ENCODE measurements at places on chromosomes 1 and 21.

- no peak for DNase-seq
These were observed 17.4 kb upstream of the GNG12 start for GRCh38 chr1:67850611-67851075.

DNA sequence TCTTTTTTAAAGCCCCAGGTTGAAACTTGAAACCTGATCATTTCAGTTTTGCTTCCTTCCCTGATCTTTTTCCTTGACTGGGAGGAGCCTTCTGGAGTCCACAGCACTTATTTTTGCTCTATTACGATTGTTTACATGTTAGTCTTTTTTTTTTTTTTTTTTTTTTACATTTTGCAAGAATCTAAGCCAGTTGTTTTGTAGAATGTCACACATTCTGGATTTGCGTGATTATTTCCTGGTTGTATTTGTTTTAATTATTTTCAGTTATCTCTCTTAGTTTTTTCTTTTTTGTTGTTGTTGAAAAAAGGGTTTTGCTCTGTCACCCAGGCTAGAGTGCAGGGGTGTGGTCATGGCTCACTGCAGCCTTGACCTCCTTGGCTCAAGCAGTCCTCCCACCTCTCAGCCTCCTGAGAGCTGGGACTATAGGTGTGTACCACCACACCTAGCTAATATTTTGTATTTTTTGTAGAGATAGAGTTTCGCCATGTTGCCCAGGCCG lies 32.8 kb downstream of the OSBPL9 start:
- no peak for DNase-seq

DNA sequence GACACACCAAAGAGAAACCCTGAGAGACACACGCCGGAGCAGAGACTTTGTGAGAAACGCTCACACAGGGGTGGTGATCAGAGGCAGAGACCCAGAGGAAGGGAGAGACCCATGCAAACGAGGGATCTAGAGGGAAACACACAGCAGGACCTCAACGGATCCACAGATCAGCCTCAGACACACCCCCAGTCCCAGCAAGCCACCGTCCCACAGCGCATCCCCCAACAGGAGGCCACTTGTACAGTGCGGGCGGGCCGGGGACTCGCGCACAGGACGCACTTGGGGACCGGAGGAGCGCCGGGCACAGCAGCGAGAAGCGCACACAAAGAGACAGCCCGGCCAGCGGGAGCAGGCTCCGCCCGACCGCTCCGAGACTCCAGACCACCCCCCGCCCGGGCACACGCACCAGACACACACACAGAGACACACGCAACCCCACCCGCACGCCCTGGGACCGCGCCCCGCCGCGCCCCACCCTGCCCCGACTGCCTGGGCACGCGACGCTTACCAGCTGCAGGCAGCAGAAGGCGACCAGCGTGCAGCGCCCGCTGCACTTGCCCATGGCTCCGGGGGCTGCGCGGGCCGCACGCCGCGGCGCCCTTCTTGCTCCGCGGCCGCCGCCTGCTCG lies 587 bp downstream of the NKAIN1 start:
- no peak for DNase-seq

- no peak for DNase-seq
These were observed 6.8 kb downstream of the PKNOX1 start for GRCh38 chr21:42981214-42981523.

- DNase-seq, result no peak
These were observed 55.6 kb upstream of the GCLM start for GRCh38 chr1:93964777-93965200.

- DNase-seq, result no peak
These were observed 63.5 kb upstream of the KIAA1614 start for GRCh38 chr1:180849031-180849775.

DNA sequence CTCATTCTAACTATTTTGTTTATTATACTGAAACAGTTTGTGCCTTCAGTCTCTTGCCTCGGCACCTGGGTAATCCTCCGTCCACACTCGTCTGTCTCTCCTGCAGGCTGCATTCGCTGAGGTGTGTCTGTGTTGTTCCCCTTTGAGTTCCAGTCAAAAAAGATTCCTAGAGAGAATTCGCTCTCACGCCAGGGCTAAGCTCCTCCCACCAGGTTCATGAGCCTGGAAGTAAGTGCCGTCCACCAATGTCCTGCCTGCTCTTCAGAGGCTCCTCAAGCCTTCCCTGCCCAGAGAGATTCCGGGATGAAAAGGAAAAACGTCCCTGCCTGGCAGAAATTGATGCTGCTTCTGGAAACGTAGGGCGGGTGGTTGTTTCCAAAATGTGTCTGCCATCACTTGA lies 12.9 kb downstream of the KIAA2013 start:
- no peak for DNase-seq

DNA sequence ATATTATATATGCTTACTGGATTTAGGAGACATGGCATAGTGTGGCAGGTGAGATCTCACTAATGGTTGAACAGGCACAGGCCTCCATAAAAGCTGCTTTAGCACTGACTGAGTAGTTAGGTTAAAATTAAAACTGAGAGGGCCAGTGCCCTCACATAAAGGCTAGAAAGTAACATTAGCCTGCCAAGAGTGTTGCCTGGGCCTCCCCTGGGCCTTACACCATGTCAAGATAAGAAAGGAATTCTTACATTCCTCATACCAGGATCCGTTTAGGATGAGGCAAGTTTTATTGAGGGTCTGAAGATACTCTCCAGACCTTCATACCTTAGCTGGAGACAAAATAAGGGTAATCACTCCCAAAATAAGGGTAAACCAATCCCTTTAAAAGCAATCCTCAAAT lies 1011.8 kb downstream of the PLA2G4A start:
- DNase-seq, result no peak

- DNase-seq, result no peak
These were observed 1.8 kb upstream of the OMA1 start for GRCh38 chr1:58548371-58548770.

DNA sequence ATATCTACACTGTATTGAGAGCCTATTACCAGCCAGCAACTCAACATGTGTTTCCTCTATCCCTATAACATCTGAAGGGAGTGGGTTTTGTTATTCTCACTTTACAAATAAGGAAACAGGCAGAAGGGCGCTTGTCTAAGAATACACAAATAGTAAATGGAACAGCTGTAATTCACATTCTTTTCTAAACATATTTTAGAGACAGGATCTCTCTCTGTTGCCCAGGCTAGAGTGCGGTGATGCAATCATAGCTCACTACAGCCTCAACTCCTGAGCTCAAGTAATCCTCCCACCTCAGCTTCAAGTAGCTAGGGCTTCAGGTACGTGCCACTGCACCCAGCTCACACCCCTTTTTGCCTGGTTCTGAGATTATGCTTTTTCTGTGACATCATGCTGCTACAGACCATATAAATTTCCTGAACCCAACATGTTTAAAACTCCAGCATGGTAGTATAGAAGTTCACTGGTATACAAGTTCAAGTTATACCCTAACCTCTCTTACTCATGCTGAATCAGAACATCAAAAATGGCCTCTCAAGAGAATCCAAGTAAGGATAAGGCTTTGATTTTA lies 8.6 kb upstream of the TACSTD2 start:
- no peak for DNase-seq

GRCh38 chr1:180519846-180520245 lies 17.5 kb upstream of the ACBD6 start:
- DNase-seq, result no peak

DNA sequence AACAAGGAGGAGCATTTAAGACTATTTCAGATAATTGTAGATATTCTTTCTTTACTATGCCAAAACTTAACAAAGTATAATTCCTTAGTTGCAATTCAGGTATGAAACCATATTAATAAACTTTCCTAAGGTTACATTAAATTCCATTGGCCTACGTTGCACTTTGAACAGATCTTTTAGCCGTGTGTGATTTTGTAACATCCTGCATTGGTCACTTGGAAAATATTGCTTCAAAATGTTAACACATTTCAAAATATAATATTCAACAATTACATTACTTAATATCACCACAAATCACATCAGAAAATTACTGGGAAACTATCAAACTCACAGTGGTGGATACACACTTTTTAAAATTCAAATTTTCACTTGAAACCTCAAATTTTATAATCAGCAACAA lies 20.2 kb downstream of the ETS2 start:
- DNase-seq, result no peak

GRCh38 chr1:56080123-56080522 lies 499.2 kb downstream of the PLPP3 start:
- DNase-seq, result no peak

DNA sequence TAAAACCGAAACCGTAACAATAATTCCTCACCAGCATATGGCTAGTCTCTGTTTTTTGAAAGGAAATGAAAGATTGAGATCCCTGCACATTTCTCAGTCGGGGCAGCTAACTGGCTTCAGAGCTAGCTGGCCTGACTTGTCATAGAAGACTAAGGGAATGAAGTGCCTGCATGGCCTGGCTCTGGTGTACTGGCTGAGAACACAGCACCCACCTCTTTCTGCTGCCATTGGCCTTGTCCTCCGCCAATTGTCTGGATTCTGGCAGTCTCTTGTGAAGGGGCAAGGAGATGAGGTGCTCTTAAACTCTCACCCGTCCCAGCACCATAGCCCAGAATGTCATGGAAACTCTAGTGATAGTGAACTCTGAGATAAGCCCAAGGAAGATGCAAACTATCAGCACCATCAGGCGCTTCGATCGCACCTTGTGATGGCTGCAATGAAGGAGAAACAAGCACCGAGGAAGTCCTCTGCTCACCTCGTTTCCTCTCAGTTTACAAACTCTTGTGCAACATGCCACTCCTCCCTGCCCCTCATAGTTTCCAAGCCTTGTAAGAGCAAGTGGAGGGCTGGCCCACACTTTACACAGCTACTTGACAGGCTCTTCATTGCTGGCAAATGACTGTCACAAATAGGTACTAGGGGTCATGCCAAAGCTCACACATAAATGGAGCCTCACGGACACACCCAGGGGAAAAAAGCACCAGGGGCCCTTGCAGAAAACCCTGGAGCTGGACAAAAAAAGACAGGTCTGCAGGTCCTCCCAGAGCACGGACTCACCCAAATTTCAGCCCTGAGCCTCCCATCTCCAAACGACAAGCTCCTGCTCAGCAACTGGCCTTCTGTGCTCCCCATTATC lies 16.4 kb downstream of the INPP5B start:
- DNase-seq, result peak; percentile 17

DNA sequence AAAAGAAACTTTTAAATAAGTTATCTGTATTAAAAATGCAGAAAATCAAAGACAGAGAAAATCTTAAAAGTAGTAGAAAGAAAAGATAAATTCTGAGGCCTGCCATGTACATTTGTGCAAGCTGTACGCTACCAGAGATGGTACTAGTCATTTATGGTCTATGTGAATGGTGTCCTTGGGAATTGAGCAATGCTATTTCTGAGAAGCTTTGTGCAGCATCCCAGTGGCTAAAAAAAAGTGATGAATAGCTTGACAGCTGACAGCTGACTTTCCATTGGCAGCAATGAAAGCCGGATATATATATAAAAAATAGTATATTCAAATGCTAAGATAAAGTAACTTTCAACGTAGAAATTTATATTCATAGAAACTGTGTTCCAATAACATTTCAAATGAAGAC lies 58.8 kb upstream of the KCTD3 start:
- no peak for DNase-seq

DNA sequence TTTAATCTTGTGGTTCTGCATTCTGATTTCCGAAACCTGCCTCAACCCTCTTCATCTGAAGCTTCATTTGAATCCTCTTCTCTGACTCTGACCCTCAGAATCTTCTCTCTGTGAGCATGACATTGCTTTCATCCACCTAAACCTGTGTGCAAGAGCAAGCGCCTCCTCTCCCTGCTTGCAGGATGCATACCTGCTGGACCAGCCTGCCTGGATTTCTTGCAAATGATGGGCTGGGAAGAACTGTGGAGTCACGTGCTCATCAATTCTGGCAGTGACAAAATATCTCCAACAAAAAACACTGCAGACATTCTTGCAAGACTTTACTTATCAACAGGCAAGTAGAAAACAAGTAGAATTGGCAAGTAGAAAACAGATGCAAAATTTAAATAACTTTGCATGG lies 20.8 kb upstream of the SLC35F3 start:
- DNase-seq, result no peak

- DNase-seq, result no peak
These were observed 38.2 kb downstream of the SMYD2 start for GRCh38 chr1:214318956-214319736.

- DNase-seq, result no peak
These were observed 73.4 kb downstream of the KLHDC7A start for GRCh38 chr1:18554099-18554498.

GRCh38 chr1:115314092-115314491 lies 24.0 kb downstream of the NGF start:
- no peak for DNase-seq

DNA sequence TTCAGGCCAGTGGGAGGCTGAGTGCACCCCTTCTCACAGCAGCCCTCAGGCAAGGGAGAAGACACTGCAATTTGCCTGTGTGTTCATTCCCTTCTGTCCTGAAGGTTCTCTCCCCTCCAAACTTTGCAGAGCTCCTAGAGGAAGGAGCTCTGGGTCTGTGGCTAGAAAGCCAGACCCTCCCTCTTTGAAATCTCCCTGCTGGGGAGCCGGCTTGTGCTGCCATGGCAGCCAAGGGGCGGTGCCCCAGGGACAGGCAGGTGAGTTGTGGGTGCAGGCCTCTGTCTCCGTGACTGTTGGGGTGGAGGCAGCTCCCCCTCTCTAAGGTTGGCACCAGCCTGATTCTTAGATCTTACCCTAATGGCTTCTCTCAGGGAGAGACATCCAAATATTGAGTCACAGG lies 53.0 kb downstream of the OLFML2B start:
- no peak for DNase-seq

DNA sequence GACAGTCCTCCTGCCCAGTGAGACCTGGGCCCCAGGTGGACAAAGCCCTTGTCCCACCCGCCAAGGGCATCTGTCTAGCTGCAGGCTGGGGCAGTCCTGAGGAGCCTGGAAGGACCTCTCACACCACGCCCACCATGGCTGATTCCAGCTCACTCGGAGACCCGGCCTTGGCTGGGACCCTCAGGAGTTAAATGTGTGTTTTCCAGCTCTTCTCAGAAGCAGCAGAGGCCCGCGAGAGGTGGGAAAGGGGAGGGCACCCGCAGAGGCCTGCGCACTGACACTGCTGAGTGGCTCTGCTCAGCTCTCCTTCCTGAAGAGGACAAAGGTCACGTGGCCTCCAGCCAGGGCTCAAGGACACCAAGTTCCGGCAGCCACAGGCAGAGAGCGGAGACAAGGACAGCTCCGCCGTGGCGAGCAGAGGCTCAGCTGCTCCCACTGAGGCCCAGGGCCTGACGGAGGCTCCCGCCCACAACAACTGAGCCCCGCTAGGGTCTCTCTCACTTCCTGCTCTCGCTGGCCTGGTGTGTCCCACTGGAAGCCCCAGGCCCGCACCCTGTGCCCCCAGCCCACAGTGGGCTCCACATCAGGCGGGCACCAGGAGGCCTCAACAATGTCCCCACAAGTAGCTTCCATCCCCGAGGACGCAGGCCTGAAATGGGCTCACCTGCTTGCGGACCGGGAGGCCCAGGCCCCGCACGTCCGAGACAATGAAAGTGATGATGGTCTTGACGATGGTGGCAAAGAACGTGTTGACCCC lies 16.9 kb downstream of the SLC19A1 start:
- DNase-seq, result no peak

- DNase-seq, result no peak
These were observed 6.8 kb downstream of the MAP7D1 start for GRCh38 chr1:36162680-36163239.

GRCh38 chr1:59298710-59299346 lies 1.9 kb downstream of the FGGY start:
- no peak for DNase-seq

Measured in activated naive CD4-positive, alpha-beta T cell treated with anti-CD3 and anti-CD28 coated beads, Interleukin-2, amount 50 U/mL, for 72 hours (primary cell).